ENCODE measurements at places on chromosomes 11 and 22.

DNA sequence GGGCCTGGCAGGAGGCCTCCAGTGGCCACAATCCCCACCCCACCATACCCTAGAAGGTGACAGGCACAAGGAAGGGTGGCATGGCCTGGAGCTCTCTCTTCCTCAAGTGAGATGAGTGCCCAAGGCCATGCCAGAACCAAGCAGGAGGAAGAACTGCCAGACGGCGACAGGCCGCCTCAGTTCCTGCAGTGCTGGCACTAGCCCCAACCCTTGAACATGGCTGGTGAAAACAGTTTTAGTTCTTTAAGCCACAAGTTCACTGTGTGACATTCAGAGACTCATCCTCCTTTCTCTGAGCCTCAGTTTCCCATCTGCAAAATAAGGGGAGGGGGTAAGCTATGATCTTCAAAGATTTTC is 9.8 kb downstream of the CHRDL2 start:
- DNase-seq = no peak

GRCh38 chr22:29142116-29142515 is 63.6 kb upstream of the EMID1 start:
- DNase-seq = no peak

DNA sequence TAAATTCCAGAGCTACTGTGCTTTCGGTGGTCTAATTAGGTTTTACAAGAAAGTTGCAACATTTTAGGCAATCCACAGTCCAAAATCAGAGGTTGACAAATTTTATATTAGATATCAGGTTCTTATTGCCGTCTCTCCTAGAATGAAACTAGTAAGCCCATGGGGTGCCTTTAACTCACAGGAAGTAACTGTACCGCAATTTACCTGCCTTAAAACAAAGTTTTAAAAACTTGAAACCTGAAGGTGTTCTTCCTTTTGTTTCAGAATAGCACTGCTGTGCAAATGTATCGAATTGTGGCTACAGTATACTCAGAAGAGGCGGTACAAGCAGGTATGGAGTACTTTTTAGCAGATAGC is 77.2 kb downstream of the PISD start:
- DNase-seq = no peak

- no peak for DNase-seq
Observed at GRCh38 chr11:9703280-9703679, 39.4 kb downstream of the SWAP70 start.

- DNase-seq = no peak
Observed at GRCh38 chr11:63015521-63016215, at the start of gene SLC22A8. Gene SLC22A8, minus strand, starts transcription at chr11:63015841. Its CDS starts 883 bp downstream, at chr11:63014958.

DNA sequence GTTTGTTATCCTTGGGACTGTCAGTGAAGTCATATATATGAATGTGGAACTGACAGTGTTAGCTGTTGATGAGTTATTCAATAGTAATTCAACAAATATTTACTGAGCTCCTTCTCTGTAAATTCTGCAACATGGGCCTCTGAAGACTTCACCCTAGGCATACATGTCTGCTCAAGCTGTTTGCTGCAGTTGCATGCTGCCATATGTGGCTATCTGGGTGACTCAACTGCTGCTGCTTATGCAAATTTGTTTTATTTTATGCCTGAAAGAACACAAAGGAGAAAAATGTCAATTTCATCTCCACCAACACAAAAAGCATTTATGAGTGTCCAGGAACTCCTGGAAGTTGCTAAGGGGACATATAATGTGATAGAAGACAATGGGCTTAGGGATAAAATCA is 417.6 kb downstream of the AASDHPPT start:
- DNase-seq = no peak

DNA sequence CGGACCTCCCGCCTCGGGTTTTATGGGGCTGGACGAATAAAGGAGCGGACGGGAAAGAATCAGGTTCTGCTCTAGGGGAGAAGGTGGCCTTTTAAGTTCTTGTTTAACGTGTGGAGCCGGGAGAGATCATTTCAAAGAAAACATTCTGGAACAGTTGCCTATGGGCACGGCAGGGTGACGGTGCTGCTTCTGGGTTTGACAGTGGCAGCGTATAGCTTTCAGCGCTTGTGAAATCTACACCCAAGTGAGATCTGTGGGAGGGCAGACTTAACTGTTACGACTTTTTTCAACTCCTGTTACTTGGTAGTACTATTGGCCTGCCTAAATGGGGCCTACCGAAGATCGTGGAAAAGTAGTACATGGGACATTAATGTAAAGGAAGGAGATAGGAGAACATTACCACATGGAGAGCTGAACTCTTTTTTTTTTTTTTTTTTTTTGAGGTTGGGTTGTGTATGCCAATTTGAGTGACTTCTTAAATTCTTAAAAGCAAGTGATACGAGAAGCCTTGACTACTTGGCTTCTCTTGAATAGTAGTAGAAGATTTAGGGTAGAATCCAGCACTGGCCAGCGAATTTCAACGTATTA is 743 bp downstream of the USP47 start:
- DNase-seq = peak; percentile 5

GRCh38 chr22:20083157-20083890 is 3.3 kb downstream of the DGCR8 start:
- no peak for DNase-seq

DNA sequence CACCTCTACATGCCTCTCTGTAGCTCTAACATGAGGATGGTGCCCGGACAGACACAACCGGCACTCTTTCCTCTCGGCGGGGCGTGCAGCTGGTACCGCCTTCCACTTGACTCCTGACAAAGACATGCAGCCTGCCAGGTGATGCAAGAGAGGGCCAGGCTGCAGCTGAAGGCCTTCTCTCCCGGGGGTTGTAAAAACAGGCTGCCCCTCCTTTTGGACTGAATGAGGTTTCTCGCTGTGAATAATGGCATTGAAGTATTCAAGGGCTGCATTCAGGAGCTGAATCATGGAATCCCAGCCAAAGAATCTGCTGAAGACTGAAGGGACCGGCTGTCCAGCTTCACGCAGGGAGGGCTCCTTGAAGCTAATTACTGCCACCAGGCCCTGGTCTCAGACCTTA is 110.9 kb downstream of the GALNT18 start:
- DNase-seq = no peak

- no peak for DNase-seq
Observed at GRCh38 chr11:118343981-118344515, at the start of gene CD3G. Gene CD3G, plus strand, starts transcription at chr11:118344344. Its CDS starts 80 bp downstream, at chr11:118344424.

- no peak for DNase-seq
Observed at GRCh38 chr11:92751594-92751993, 217.9 kb upstream of the MTNR1B start.

DNA sequence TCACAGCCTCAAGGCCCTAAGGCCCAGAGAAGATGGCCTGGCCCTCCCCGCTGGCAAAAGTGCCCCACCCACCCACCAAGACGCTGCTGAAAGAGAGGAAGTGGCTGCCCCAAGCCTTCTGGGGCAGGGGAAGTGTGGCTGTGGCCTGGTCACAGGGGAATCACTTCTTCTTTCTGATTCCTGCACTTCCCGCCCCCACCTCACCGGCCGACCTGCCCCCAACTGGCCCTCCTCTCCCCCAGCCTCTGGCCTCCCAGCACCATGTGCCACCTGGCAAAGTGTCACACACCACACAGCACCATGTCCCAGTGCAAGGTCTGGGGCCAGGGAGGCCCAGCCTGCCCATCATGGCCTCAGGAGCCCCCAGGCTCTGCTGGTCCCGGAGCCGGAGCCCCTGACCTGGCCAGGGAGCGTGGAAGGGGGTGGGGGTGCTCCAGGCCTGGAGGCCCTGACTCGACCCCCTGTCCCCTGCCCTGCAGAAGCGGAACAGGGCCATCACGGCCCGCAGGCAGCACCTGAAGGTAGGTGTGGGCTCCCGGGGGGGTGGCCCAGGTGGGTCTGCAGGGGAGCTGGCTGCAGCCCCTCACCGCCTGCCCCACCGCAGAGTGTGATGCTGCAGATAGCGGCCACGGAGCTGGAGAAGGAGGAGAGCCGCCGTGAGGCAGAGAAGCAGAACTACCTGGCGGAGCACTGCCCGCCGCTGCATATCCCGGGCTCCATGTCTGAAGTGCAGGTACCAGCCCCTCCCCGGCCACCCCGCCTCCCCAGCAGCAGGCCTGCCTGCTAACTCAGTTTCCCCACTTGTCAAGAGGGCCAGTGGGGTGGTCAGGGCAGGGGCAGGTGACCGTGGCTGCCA is 1.4 kb downstream of the TNNI2 start:
- no peak for DNase-seq

GRCh38 chr22:36860821-36861659 is at the start of gene NCF4:
Gene NCF4, plus strand, starts transcription at chr22:36861006. Its CDS starts 166 bp downstream, at chr22:36861172.
- DNase-seq = no peak

DNA sequence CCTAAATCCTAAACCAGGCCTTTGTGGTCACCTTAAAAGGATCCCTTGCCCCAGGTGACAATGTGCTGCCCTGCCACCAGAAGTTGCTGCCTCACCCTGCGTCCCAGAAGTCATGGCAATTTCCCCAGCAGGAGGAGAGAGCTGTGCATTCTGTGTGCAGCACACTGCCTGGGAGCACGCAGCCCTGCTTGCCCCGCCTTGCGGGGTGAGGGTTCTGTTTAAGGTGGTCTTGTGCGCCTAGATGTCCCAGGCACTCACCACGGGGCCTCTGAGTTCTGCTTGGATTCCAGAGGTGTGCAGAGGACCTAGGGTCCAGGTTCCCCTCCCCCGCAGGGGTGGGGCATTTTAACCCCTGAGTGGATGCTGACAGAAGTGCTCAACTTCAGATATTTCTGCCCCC is 95.0 kb downstream of the GRAMD1B start:
- DNase-seq = no peak

- DNase-seq = peak; percentile 5
Observed at GRCh38 chr11:94325681-94326080, 21.3 kb downstream of the IZUMO1R start.

DNA sequence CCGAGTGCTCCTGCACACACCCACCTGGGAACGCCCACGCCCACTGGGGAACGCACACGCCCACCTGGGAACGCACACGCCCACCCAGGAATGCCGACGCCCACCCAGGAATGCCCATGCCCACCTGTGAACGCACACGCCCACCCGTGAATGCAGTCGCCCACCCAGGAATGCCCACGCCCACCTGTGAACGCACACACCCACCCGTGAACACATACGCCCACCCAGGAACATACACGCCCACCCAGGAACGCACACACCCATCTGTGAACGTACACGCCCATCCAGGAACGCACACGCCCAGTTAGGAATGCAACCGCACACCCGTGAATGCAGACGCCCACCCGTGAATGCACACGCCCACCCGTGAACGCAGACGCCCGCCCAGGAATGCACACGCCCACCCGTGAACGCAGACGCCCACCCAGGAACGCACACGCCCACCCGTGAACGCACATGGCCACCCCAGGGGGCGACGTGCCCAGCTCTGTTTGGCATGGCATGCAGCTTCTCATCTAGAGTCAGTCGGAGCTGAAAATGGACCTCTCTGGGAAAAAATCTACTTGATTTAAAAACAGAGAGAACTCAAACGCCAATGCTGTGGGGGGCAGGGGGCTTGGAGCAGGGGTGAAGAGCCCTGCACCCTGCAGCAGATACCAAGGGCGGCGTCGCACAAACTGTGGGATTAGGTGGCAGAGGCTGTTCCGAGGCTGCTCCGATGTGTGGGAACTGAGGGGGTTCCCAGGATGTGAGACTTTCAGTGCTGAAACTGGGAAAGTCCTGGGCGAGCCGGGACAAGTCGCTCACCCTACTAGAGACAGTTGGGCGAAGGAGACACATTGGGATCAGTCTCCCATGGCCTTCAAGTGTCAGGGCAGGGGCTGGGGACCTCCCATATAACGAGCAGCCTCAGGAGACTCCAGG is 83.3 kb downstream of the MYEOV start:
- no peak for DNase-seq

- DNase-seq = no peak
Observed at GRCh38 chr22:44151676-44152075, 29.0 kb upstream of the PARVG start.

DNA sequence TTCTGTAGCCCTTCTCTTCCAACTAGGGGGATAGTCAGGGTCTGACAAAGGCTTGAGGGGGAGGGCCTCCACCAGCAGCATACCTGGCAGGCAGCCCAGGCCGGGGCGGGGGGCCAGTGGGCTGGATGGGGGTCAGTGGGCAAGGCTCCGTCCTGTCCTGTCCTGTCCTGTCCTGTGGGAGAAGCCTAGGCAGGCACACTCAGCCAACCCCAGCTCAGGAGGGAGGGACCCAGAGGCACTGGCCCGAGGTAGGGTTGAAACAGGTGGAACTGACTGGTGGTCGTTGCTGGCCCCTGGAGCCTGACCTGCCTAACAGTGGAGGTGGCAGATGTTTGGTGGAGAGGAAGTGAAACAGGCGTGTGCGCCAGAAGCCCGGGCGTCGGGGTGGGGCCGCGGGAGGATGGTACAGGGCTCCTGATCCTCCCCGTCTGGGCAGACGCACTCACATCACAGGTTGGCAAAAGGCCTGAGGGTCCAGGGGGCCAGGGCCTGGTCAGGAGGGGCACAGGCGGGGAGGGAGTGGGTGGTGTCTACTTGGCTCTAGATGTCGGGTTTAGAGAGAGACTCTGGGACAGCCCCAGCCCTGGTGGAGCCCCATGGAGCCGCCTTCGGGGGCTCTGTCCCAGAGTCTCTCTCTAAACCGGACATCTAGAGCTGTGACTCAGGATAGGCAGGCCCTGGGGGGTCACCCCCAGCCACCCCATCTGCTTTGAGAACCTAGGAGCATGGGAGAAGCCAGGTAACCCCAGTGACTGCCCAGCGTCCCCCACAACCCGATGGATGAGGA is 32.5 kb upstream of the GRAMD4 start:
- DNase-seq = no peak

GRCh38 chr11:132111316-132111715 is 740.9 kb downstream of the NTM start:
- DNase-seq = no peak

- DNase-seq = no peak
Observed at GRCh38 chr22:27576413-27576812, 225.1 kb downstream of the MN1 start.

DNA sequence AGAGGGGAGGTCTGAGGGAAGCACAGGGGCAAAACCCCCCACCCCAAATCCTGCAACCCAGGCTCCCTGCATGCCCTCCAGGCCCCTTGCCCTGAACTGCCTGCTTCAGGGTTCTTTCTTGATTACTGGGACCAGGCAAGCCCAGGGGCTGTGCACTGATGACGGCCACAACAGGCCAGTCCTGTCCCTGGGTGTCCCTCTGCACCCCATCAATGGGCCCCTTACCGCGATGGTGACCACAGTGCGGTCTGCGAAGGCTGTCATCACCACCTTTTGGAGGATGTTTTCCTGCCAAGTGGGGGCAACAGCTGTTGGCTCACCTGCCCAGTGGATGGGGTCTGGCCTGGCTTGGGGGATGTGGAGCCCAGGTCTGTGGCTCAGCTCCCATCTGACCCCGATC is 5.0 kb upstream of the KCNJ11 start:
- DNase-seq = no peak

- no peak for DNase-seq
Observed at GRCh38 chr11:131392528-131393255, 22.3 kb downstream of the NTM start.

Data from stimulated activated CD8-positive, alpha-beta memory T cell treated with anti-CD3 and anti-CD28 coated beads, Interleukin-7, amount 100 ng/mL, for 24 hours (primary cell).